Activated CD8-positive, alpha-beta T cell treated with anti-CD3 and anti-CD28 coated beads for 36 hours (primary cell): ENCODE measurements at places on chromosomes 16 and 17. TPM values are rescaled to one million over a fixed set of nuclear protein-coding genes. Genes with fewer than 3 reads are reported as not detected.

- H3K4me3 ChIP-seq = peak overlapping the region; percentile 45
- H3K36me3 ChIP-seq = peaks cover 18% of the 10 kb centered on the region
- peak; percentile 91 for DNase-seq
- peak overlapping the region; percentile 92 for H3K27ac ChIP-seq
These were observed 12.2 kb downstream of the BANP start for GRCh38 chr16:87963400-87963799.

The DNAI2 gene
- 0.47 TPM for total RNA-seq

- H3K27ac ChIP-seq = no peak within 1 kb of the TSS
- H3K4me3 ChIP-seq = peak within 1 kb of the TSS; percentile 9
- H3K4me1 ChIP-seq = peaks cover 4% of the 10 kb centered on the region
- H3K36me3 ChIP-seq = no peaks in the 10 kb centered on the region
These were observed at the start of gene B4GALNT2 for GRCh38 chr17:49132699-49133364. Gene B4GALNT2, plus strand, starts transcription at chr17:49132769. Its CDS starts 24 bp downstream, at chr17:49132793.

The TAC4 gene
- not detected for total RNA-seq

- peak; percentile 8 for DNase-seq
- peak overlapping the region; percentile 99 for H3K27ac ChIP-seq
- H3K36me3 ChIP-seq = peaks cover 6% of the 10 kb centered on the region
- no peaks in the 10 kb centered on the region for H3K27me3 ChIP-seq
- peaks cover 71% of the 10 kb centered on the region for H3K4me1 ChIP-seq
These were observed 7.8 kb downstream of the RARA start for GRCh38 chr17:40316571-40317344.

- H3K36me3 ChIP-seq = no peaks in the 10 kb centered on the region
- no peak overlapping the region for H3K27ac ChIP-seq
- H3K4me1 ChIP-seq = no peaks in the 10 kb centered on the region
- no peak overlapping the region for H3K4me3 ChIP-seq
- H3K27me3 ChIP-seq = no peaks in the 10 kb centered on the region
These were observed 98.6 kb upstream of the PMFBP1 start for GRCh38 chr16:72270531-72270930.

The ITGB4 gene
- total RNA-seq = 0.69 TPM

The ABI3 gene
- 39.3 TPM for total RNA-seq

DNA sequence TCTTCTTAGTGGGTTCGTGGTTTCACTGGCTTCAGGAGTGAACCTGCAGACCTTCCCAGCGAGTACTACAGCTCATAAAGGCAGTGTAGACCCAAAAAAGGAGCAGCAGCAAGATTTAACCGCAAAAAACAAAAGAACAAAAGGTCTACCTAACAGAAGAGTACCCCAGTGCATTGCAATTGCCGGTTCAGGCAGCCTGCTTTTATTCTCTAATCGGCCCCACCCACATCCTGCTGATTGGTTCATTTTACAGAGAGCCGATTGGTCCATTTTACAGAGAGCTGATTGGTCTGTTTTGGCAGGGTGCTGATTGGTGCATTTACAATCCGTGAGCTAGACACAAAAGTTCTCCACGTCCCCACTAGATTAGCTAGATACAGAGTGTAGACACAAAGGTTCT lies 2.0 kb upstream of the ARRB2 start:
- H3K36me3 ChIP-seq = peaks cover 30% of the 10 kb centered on the region
- H3K4me3 ChIP-seq = peak overlapping the region; percentile 59
- DNase-seq = peak; percentile 87
- peak overlapping the region; percentile 46 for H3K27ac ChIP-seq
- H3K4me1 ChIP-seq = peaks cover 40% of the 10 kb centered on the region
- H3K27me3 ChIP-seq = no peaks in the 10 kb centered on the region

The TP53TG3D gene
- 0.36 TPM for total RNA-seq

DNA sequence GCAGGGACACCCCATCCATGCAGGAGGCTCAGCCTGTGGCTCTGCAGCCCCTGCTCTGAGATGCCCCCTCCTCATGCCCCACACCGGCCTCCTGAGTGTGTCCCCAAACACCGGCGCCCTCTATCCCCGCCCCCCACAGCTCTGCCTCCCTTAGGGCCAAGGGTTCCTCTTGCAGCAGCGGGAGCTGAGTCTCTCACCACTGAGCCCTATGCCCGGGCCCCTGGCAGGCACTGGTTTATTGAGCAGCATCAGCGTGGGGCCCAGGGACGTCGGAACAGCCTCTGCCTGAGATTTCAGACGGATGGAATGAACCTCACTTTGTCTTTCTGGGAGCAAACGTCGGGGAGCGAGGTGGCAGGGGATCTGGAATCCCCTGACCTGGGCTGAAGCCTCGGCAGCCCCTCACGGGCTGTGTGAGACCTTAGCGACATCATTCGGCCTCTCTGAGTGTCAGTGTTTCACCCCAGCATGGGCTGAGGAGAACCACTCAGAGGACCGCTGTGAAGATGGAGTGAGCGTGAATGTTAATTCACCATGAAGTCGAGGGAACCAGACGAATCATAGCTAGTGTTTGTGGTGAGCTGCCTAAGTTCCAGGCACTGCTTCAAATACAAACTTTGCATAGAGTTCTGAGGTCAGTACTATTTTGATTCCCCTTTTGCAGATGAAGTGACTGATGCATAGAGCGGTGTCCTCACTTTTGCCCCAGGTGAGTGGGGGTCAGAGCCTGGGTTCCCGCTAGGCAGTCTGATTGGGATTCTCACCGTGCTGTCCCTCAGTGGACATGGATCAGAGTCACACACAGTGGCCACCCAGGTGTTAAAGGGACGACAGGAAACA lies 5.3 kb upstream of the C16orf74 start:
- no peak overlapping the region for H3K4me3 ChIP-seq
- H3K36me3 ChIP-seq = no peaks in the 10 kb centered on the region
- peaks cover 41% of the 10 kb centered on the region for H3K27me3 ChIP-seq
- DNase-seq = no peak
- peaks cover 23% of the 10 kb centered on the region for H3K4me1 ChIP-seq

GRCh38 chr17:78680436-78680835 lies 101.6 kb downstream of the CYTH1 start:
- no peak for DNase-seq
- no peak overlapping the region for H3K4me3 ChIP-seq
- H3K27me3 ChIP-seq = no peaks in the 10 kb centered on the region
- H3K4me1 ChIP-seq = peaks cover 3% of the 10 kb centered on the region
- H3K27ac ChIP-seq = no peak overlapping the region
- peaks cover 27% of the 10 kb centered on the region for H3K36me3 ChIP-seq

DNA sequence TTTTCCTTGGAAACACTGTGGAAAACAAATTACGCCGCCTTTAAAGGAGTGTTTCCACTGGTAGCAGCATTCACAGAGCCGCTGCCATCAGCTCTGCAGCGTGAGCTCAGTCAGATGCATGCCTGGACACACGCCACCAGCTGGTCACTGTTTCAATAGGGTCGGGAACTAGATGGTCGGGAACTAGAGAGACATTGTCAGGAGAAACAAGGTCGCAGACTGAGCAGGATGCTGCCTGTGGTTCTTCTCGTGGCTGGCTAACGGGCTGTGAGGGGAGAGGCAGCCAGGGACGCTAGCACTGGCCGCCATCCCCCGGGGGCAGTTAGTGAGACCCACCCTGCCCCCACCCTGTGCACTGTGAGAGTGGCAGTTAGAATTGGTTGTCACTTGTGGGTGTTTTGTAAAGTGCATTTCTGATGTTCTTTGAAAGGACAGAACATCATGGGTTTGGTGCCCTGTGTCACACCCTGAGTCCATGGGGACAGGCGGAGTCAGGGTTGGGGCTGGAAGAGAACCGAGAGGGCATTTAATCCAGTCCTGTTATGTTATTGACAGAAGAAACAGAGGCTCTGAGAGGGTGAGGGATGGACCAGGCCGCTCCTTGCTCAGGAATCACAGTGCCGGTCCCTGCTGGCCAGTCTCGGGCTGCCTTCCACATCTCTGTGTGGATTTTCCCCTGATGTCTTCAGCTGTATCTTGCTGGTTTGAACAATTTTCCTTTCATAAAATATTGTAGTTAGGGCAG lies 86.3 kb downstream of the SPECC1 start:
- no peaks in the 10 kb centered on the region for H3K4me1 ChIP-seq
- no peaks in the 10 kb centered on the region for H3K36me3 ChIP-seq
- H3K27me3 ChIP-seq = peaks cover 1% of the 10 kb centered on the region
- DNase-seq = no peak

DNA sequence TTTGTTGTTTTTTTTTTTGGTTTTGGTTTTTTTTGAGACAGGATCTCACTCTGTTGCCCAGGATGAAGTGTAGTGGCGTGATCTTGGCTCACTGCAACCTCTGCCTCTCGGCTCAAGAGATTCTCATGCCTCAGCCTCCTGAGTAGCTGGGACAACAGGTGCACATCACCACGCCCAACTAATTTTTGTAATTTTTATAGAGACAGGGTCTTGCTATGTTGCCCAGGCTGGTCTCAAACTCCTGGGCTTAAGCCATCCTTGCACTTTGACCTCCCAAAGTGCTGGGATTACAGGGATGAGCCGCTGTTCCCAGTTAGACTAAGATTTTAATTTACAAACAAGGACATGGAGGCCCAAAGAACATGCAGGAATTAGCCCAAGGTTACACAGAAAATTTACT lies 91.8 kb upstream of the NOL11 start:
- peaks cover 3% of the 10 kb centered on the region for H3K36me3 ChIP-seq
- H3K4me3 ChIP-seq = no peak overlapping the region
- no peaks in the 10 kb centered on the region for H3K4me1 ChIP-seq
- DNase-seq = no peak
- H3K27ac ChIP-seq = no peak overlapping the region

DNA sequence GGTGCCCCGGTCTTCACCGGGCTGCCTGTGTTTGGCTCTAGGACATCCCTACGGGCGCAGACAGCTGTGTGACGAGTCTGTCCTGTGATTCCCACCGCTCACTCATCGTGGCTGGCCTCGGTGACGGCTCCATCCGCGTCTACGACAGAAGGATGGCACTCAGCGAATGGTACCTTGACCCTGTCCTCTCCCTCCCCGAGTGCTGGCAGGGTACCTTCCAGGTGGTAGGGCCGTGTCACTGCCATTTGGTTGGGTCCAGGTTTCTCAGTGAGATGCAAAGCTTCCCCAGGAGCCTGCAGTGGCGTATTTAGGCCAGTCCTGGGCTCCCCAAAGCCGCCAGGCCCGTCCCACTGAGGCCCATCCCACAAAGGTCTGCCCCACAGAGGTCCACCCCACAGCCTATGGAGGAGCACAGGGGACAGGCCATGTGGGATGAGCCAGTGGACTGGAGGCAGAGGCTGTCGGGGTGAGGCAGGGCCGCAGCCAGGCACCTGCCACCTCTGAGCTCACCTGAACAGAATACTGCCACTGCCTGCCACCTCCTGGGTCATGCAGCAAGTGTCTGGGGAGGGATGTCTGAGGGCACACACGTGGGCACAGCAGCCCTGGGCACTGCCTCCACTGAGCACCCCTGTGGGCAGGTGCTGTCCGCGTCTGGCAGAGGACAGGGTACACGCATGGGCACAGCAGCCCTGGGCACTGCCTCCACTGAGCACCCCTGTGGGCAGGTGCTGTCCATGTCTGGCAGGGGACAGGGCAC lies 31.4 kb upstream of the CHMP6 start:
- H3K4me3 ChIP-seq = no peak overlapping the region
- H3K4me1 ChIP-seq = no peaks in the 10 kb centered on the region
- no peaks in the 10 kb centered on the region for H3K27me3 ChIP-seq
- peaks cover under 1% of the 10 kb centered on the region for H3K36me3 ChIP-seq
- no peak for DNase-seq

The TMC8 gene
- 182 TPM for total RNA-seq

The ALDH3A1 gene
- total RNA-seq = 0.92 TPM

The PRSS27 gene
- total RNA-seq = 1.2 TPM
